ENCODE measurements at places on chromosomes 1 and 21.

- no peak for DNase-seq
These were observed 37.9 kb downstream of the OMA1 start for GRCh38 chr1:58508629-58509028.

DNA sequence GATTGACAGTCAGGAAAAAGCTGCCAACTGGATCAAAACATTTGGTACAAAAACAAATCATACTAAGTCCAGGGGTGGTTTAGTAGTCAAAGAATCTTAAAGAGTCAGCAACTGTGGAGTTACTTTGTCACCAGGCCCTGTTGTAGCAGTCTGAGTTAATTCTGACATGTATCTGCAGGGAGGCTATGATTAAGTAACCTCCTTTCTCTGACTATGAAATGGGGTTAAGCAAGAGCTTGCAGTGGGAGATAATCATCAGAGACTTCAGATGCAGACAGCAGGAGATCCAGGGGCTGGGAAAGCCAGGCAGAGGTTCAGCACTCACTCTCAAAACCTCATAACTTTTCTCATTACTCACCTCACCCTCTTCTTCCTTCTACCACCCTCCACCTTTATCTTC lies 99.2 kb upstream of the BTG3 start:
- DNase-seq, result no peak

GRCh38 chr1:117232531-117232930 lies 21.8 kb upstream of the VTCN1 start:
- no peak for DNase-seq

GRCh38 chr21:15742052-15742670 lies 12.4 kb downstream of the USP25 start:
- no peak for DNase-seq

DNA sequence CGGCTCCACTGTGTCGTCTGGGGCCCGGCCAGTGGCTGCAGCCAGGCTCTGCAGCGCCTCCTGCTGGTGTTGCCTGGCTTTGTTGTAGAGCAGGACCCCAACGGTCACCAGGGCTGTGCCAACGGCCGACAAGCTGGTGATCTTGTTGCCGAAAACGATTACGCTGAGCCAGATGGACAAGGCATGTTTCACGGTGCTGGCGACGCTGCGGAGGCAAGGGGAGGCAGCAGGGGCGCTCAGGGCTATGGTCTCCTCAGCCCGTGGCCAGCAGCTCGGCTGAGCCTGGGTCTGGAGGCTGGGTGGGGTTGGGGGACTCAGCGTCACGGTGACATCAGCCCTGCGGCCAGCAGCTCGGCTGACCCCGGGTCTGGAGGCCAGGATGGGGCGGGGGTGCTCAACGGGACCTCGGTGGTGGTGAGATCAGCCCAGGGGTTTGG lies 7.0 kb upstream of the CDK11B start:
- DNase-seq, result no peak

DNA sequence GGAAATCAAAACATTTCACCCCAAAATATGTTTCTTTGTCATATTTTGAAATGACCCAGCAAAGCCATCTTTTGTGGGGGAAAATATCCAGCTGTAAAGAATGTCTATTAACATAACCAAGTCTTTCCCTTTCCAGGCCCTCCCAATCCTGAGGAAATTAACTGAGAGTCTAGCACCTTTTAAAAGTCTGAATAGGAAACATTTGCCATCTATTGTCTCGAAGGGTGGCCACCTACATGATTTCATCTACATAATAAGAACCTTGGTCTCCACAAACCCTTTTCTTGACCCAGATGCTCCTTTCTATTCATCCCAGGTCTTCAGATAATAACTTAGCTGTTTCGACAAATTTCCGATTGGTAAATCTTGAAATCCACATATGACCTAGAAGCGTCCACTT lies 5.4 kb upstream of the MT1HL1 start:
- no peak for DNase-seq

- DNase-seq, result no peak
These were observed 93.0 kb downstream of the SPATA46 start for GRCh38 chr1:162283657-162284056.

DNA sequence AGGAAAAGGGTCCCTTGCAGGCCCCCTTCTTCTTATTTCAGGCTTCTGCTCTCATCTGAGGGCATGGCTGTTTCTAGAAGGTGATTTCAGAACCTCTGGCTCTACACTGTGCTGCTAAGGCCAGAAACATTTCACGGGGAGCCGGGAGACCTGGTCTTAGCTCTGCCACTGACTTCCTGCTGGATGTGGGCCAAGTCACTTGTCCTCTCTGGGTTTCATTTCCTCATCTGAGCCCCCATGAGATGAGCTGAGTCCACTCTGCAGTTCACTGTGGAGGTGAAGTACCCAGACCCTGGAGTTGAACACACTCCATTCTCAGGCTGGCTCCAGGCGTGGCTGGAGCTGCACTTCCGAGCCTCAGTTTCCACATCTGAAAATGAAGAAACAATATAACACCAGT lies 2.1 kb downstream of the PADI1 start:
- DNase-seq, result peak; percentile 60

- no peak for DNase-seq
These were observed 4.2 kb downstream of the PLA2G2F start for GRCh38 chr1:20143318-20143717.

- no peak for DNase-seq
These were observed 30.9 kb downstream of the SLC35F3 start for GRCh38 chr1:233935297-233935868.

- no peak for DNase-seq
These were observed 89.6 kb downstream of the AK5 start for GRCh38 chr1:77371396-77371795.

DNA sequence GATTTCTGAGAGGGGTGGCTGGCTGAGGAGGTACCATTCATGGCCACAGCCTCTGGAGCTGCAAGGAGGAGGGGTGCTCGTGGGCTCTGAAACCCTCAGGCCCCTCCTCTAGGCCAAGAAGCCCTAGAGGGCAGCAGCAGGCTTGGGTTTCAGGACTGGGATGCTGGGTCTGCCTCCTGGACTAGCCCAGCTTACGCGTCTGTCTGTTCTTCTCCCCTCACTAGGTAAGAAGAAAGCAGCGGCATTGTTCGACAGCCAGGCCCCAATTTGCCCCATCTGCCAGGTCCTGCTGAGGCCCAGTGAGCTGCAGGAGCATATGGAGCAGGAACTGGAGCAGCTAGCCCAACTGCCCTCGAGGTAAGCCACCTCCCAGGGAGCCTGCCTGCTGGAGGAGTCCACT lies 60.3 kb downstream of the TMEM53 start:
- DNase-seq, result no peak

DNA sequence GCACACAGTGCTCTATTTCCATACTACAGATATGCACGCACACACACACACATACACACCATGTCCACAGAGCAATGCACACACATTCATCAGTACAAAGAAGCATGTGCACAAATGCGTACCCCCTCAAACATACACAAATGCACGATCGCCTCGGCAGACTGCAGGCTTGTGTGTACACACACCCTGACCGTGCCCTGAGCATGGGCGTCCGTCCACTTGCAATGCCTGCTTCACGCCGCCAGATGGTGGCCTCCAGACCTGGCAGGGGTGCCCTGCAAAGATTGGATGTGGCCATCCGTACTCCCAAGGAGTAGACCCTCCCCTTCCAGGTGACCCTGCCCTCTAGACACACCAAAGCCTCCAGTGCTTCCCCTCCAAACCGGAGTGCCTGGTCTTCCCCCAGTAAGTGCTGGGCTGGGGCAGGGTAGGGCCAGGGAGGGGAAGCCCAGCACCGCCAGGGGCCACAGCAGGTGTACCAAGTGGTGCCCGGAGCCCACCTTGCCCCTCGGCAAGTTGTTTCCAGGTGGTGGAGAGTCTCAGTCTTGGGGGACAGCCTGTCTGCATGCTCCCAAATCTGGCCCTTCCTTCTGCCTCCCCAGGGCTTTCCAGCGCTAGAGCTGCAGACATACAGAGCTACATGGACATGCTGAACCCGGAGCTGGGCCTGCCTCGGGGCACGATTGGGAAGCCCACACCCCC lies 20.6 kb downstream of the ESPN start:
- DNase-seq, result no peak

- DNase-seq, result no peak
These were observed 133.9 kb upstream of the CD34 start for GRCh38 chr1:208044589-208045462.

GRCh38 chr1:186829686-186830587 lies 1.2 kb downstream of the PLA2G4A start:
- no peak for DNase-seq

- no peak for DNase-seq
These were observed 2.9 kb downstream of the CD84 start for GRCh38 chr1:160576390-160576789.

DNA sequence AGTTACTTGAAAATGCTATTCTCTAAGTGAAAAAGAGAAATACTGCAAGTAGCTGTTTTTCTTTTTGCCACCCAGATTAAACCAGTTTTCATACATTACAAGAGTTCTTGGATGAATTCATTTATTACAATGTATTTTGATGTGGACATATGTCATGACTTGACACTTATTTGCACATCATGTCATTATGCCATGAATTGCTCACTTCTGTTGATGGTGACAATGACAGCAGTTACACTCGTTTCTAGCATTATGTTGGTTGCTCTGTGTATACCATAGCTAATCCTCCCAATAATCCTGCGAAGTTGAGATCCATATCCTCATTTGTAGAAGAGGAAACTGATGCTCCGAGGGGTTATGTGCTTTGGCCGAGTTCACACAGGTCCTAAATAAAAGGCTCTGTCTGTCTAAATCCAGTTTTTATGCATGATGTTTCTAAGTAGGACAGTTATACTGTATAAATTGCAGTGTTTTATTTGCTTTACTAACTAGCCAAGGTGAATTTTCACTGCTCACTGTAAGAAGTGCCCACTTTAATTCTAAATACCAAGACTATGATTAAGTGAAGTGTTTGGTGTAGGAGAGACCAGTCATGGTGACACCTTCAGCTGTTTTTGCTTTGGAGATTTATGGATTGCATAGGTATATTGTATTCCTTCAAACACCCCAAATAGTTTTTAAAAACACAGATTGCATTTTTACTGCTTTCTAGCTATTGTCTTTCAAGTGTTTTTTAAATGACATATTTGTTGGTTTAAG lies 56.7 kb downstream of the PRDM2 start:
- no peak for DNase-seq

GRCh38 chr21:38679534-38679933 lies 126.2 kb upstream of the ETS2 start:
- no peak for DNase-seq

DNA sequence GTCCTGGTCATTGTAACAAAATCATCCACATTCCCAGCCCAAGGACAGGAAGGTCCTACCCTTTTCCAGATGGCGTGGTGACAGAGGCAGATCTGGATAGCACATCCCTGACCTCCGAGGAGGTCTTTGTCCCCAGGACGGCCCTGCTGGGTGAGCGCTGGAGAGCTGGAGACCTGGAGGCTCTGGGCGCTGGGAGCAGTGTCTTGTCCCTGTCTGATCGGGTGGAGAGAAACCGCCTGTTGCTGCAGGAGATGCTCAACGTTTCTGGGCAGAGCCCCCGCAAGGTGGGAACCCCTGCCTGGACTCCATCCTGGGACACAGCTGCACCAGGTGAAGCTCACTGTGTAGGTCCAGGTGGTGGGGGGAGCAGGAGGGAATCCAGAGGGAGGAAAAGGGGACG lies 4.1 kb downstream of the KIAA1614 start:
- DNase-seq, result no peak

DNA sequence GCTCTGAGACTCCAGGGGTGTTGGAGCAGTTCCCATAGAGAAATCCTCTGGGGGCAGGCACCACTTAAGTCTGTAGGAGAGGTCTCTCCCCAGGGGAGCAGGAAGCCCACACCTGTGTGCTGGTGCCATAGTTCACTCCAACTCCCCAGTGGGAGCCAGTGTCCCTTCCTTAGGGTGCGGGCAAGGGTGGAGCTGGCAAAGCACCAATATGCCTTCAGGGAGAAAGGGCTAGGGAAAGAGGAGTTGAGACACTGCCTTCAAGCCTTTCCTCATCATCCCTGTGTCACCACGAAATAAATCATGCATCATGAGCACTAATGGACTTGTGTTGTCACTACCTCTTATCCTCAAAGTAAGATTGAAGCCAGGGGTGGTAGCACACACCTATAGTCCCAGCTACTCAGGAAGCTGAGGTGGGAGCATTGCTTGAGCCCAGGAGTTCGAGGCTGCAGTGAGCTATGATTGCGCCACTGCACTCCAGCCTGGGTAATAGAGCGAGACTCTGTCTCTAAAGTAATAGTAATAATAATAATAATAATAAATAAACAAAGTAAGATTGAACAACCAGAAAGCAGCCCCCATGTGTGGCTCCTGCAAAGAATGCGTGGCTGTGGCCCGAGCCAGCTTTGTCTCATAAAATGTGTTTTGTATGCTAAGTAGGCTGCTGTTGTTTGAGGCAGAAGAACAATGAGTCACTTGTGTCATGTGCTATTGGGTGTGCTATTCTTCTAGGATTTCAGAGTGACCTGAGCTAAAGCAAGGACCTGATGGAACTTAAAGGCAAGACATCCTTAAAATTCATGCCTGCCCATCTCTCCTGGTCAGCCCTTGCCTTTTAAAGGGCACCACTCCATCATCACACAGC lies 6.7 kb upstream of the TIE1 start:
- DNase-seq, result no peak

DNA sequence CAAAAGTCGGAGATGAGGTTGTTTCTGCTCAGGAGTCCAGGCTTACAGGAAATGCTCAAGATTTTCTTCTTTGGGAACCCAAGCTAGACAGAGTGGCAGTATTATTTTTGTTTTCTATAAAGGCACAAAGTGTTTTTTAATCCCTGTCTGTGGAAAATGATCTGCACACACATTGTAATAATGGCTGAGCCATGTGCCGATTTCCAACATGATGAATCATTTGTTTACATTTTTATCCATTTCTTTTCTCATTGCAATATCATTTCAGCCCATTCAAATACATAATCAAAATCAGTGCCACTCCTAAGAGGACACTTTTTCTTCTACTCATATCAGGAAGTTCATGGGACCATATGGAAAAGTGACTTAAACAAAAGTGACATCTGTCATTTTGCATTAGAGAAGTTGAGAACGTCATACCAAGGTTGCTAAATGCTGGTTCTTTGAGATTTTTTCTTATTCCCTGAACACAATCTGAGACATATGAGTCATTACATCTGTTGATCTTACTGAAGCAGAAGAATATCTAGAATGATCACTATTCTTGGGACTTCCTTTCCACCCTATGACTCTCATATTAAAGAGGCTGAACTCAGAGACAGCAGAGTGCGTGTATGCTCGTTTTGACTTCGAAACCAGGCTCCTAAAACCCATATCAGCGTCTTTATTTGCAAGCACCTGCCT lies 44.9 kb downstream of the ACTA1 start:
- DNase-seq, result no peak

- DNase-seq, result no peak
These were observed 264.7 kb downstream of the CTH start for GRCh38 chr1:70675737-70676156.
